NCI-H2107 (cell line): ENCODE measurements at places on chromosomes 12 and 14.
A peak's percentile ranks its signal among the peaks of the same experiment; 100 is the strongest.

DNA sequence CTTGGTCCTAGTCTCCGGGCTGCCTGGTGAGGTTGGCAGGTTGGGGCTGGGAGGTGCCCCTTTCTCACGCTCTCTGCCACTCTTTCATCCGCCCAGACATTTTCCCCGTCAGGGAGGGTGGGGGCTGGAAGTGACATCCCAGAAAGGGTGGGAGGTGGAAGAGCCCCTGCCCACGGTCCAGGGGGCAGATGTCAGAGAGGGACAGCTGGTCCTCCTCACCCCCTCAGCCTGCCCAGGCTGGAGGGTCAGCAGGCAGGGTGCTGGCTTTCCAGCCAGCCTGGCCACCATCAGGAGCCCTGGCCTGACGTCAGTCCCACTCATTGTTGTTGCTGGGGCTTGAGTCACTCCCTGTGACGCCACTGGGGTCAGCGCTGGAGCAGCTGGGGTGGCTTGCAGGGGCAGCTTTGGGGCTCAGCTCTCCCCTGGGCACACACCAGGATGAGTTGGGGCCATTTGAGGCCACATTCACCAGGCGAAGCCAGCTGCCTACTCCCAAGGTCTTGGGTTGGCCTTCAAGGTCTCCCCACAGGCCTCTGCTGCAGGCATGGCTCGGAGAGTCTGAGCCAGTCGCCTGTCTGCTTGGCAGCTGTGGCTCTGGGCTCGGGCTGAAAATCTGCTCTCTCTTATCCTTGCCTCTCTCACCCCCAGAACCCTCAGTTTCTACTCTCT is 5.7 kb upstream of the ATG101 start:
- DNase-seq, result no peak

- no peak for DNase-seq
Measured at GRCh38 chr12:39813776-39814175, 194.2 kb upstream of the ABCD2 start.

GRCh38 chr12:25362646-25363045 is 111.9 kb upstream of the KRAS start:
- no peak for DNase-seq

DNA sequence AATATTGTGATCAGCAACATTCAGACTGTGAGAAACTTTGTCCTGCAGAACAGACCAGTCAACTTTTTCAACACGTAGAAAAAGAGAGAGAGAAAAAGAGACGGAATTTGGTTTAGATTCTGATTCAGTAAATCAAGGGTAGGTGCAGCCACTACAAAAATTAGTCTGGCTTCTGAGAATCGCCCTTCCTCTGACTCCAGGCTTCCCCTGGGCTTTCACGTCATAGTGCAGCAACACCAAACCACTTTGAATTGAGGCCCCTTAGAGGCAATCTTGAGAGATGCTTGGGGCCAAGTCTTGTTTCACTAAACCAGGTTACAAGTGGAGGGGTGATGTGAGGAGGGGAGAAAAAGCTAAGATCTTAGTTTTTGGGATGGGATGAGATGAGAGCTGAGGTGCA is 37.5 kb upstream of the PTGR2 start:
- DNase-seq, result no peak

DNA sequence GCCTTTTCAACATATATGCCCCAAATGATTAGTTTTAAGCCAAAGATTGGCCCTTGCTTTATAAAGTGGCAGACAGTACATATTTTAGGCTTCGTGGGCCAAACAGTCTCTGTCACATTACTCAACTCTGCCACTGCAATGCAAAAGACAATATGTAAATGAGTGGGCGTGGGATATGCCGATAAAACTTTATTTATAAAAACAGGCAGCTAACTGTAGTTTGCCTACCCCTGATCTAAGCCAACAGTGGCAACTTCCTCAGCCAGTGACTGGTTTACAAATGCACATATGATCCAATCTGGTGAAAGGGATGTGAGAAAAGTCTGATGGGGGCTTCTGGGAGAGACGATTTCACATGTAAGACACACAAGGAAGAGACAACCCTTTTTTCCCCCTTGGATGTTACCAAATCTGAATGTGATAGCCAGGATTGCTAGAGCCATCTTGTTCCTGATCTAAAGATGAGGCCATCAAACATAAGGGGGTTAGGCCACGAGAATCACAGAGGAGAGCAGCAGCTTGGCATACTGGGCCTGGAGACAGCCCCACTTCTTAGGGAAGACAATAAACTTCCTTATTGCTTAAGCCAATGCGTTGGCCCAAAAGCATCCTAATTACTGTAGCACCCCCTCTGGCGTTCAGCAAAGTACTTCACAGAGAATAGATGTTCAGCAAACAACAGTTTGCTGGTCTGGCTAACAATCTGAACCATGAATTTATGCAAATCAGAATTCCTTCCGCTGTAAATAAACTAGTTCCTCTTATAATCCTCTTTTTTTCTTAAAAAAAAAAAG is 75.2 kb upstream of the TMCC3 start:
- DNase-seq, result no peak

DNA sequence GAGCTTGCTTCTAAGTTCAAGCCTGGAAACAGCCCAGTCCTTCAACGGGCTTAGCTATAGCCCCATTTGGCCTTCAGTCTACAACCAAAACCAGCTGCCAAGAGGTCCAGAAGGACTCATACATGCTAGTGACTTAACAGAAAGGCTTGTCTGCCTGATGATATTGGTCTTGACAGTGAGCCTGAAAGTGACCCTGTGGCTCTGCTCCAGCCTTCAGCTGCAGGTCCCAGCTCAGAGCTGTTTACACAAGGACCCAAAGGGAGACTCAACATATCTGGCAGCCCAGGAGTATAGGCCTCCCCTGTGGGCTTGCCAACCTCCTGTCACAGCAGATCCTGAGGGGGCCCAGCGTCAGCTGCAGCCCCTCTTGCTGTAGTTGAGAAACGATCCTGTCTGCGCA is 27.5 kb downstream of the COX16 start:
- DNase-seq, result no peak

DNA sequence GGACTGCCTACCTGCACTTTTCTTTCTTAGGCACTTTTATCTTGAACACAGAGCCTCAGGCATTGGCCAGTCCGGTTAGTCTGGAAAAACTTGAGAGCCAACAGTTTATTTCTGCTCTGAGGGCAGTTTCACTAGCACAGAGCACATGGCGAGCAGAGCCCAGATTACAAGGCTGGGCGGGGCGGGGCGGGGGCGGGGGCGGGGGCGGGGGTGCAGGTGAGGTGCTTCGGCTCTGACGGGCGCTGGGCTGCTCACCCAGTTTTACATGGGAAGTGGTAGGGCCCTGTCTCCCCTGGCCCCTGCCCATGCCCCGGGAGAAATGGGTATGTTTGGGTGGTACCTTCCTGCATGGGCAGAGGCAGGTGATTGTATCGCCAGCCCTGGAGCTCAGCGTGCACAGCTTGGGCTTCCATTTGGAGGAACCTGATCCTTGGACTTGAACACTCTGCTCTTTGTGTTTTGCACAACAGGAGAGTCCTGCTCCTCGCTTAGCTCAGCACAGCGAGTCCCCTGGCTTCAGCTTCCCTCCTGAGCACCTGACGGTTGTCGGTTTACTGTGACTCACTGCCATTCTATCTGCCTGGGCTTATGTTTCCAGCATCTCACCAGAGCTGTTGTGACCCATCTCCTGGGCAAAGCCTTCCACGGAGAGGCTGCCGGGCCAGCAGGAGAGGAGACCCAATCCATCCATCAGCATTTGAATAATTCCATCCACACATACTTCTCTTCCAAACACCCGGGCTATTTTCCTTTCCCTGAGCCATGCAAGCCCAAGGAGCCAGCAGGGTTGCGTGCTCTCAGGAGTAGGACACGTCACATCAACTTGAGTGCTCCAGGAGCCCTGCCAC is 108.5 kb downstream of the ARF6 start:
- DNase-seq, result peak; percentile 74

DNA sequence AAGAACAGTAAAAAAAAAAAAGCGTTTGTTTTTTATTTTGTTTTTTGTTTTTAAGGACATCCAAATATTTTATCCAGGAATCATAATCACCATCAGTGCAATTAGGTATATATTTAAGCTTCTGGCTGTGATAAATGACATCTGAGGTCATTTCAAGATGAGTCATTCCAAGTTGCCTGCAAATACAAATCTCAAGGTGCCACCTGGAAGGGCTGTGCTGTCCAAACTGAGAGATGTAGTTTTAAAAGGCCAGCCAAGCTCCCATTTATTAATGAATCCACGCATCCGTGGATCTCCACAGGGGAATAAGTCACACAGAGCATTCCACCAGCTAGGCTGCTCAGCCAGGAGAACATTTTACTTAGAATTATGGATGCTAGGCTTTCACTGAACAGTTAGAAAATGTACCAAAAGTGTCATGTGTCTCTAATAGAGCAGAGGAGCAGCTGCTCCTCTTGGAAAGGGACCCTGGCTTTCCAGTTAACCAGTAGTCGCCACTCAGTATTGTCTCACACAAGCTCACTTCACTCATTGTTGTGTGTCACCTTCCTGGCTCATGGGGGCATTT is 1151.4 kb upstream of the TMEM132C start:
- no peak for DNase-seq

DNA sequence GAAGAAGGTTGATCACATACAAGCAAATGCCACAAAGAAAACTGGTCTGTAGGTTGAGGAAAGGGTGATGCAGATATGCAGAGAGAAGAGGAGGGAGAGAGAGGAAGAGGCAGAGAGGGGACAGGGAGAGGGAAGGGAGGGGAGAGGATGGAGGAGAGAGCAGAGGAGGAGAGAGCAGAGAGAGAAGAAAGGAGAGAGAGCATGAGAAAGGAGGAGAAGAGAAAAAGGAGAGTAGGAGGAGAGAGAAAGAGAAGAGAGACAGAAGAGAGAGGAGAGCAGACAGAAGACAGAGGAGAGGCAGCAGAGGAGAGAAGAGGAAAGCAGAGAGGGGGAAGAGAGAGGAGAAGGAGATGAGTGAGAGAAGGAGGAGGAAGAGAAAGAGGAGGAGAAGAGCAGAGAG is 59.2 kb downstream of the STXBP6 start:
- DNase-seq, result no peak

- DNase-seq, result no peak
Measured at GRCh38 chr14:77264466-77265186, 6.4 kb downstream of the NGB start.

- DNase-seq, result no peak
Measured at GRCh38 chr12:128205145-128205544, 61.8 kb upstream of the TMEM132C start.

GRCh38 chr14:55340482-55340881 is 69.3 kb downstream of the FBXO34 start:
- DNase-seq, result no peak

DNA sequence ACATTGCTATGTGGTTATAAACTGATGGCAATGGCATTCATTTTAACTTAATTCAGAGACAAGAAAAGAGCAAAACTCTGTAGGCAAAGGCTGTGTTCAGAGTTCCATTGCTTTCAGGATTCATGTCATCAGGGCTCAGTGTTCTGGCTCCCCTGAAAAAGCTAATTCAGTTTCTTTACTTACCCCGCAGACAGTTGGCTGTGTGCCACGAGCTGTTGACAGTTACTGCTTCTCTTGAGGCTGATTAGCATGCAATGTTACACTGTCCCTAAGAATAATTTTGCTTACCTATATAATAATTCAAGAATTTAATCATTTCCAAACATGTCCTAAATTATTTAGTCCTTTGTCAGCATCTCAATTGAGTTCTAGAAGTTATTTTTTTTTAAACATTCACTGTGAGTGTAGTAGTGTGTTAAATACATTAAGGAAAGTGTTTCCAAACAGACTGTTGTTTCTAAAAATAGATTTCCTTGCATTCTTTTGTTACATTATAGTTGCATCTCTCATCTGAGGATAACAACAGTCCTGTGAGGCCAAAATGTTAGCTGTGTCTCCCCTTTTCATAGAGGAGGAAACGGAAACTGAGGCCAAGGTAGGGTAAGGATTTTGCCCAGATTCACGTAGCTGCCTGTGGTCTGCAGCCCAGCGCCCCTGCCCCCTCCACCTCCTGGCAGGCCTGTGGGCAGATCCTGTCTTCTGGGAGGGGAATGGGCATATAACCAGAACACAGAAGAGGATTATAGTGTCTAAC is 98.6 kb downstream of the PELI2 start:
- DNase-seq, result no peak

DNA sequence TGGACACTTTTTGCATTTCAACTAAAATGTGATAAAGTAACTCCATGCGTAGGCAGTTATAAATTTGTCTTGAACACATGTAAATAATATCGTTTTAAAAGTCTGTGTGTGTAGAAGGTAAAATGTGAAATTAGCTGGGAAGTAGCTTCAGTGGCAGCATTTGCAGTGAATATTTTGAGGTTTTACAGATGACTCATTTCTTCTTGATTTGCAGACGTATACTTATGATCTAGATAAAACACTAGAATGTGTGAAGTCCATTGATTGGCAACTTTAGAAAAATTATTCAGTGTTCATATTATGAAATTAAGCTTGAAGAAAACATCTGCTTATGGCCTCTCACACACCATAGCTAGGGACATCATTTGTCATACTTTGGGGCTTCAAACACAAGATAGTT is 788.6 kb upstream of the NOVA1 start:
- no peak for DNase-seq

DNA sequence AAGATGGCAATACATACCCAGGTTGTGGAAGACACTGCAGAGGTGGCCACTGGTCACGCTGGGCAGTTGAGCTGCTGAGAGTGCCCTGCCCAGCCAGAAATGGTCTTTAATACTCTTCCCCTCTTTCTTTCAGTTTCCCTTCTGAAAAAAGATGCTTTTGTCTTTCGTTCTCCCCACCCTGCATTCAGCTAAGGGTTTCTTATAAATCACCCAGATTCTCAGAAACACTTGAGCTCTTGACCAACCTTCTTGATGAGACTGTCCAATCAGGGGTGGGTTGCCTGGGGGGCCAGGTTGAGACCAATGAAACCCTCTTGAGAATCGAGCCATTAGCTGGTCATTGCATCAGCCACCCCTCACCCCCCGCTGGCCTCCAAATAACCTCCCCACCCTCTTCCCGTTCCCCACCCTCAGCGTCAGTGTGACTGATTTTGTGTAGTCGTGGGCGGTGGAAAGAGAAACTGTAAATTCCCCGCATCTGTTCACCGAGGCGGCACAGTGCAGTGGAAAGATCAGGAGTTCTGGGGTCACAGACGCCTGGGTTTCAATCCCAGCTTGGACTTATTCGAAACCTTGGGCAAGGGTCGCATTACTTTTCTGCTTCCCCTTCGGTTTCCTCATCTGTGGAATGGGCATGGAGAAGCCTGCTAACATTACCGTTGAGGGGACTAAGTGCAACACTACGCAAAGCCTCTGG is 52.3 kb downstream of the SLC25A47 start:
- DNase-seq, result no peak

DNA sequence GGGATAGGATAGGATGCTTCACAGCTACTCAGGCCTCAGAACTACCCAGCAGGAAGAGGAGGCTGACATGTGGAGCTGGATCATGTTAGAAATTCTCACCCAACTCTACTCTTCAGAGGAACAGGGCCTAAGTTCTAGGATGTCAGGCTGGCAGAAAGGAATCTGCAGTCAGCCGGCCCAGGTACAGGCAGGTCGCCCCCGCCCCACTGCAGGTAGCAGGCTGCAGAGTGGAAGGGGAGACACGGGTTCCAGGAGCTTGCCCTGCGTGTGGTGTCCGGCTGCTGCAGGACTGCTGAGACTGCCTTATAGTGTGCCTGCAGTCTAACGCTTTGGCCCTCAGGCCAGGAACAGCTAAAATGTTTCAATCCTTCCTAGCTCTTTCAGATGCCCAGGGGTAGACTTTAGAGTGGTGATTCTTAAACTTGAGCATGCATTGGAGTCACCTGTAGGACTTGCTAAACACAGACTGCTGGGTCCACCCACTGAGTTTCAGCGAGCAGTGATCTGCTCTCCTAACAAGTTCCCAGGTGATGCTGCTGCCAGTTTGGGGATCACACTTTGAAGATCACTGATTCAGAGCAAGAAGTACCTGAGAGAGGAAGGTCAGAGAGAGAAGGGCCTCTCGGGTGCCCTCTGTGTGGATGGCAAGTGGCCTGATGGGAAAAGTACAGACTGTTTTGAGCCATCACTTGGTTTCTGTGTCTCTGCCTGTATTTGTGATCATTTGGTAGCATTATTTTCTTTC is 153.6 kb downstream of the PPM1H start:
- no peak for DNase-seq
